ENCODE measurements at places on chromosomes 7 and 10.

DNA sequence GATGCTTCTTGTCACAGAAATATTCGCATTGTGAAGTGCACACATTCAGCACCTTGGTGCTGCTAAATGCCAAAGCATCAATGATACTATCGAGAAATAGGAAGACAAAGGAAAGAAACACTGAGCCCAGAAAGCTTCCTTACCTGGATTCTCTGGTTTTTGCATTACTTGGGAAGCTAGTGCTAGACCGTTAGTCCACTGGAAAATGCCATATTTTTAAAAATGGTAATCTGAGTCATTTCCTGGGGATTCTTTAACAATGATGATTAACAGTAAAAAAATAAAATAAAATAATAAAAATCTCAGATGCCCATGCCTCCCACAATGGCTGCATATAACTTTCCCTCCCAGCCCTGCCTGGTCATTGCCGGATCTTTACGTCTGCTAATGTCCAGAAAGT, 420.1 kb upstream of the MGMT start:
- no peak for DNase-seq

- peak; percentile 53 for DNase-seq
These were observed 131.3 kb downstream of the FAM53B start for GRCh38 chr10:124612611-124613498.

DNA sequence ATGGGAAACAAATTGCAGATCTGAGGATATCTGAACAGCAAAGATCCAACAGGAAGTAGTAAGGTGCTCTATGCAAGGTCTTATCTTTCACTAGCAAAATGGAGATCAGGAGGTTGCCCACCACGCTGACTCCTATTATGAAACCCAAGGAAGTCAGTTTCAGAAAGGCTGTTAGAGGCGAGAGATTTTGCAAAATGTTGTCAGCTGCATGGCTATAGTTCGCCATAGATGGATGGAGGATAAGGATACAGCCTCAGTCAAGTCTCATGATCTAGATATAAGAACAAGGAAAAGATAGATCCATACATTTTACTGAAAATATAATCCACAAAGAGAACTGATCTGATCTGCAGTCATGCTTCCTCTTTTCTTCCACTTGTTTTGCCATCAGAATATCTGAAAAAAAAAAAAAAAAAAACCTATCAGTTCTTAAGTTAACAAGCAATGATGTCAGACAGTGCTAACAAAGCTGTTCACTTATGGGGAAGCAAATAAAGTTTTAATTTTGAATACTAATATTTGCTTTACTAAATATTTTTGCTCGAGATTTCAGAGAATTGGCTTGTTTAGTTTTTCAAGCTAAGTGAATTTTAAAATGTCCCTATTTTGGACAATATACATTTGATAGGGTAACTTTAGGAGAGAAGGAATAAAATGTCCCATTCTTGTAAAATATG, 2.0 kb downstream of the GPR85 start:
- DNase-seq, result peak; percentile 8

DNA sequence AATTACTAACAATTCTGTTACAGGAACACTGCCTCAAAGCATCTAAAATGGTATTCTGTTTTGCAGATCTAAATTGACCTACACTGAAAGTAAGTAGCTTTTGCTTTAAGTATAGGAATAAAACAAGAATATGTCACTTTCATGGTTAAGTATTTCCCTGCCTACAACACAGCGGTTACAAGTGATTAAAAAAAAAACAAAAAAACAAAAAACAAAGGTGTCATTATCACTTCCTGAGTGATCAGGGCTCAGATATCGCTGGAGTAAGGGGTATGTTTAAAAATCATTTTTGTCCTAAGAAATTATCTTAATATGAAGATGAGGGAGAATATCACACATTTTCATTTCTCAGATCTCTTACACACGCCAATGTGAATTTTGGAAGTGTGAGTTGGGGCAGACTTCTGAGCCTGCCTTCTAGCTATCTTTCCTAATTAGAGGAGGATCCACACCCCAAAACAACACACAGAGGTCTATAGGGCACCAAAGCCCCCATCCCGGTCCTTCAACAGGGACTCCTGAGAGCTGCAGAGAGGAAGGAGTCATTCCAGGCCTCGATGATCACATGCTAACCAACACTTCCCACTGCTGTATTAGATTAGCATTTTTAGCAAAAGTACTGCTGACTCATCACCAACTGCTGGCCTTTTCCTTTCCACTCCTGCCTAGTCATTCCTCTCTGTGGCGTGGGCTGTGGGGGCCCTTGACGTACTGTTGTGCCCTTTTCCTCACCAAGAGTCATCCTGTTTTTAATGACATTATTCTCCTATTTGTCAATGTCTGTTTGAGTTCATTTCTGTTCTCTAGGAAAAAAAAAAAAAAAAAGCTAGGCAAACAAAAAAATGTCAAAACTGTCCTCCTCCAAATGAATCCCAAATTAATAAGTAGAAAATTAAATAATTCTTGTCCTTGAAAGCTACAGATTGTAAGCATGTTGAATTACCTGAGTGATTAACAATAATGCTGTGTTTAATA, 31.2 kb downstream of the PRTFDC1 start:
- DNase-seq, result no peak

GRCh38 chr7:138243430-138243829, 167.2 kb downstream of the AKR1D1 start:
- peak; percentile 72 for DNase-seq

GRCh38 chr7:121109145-121109544, 120.6 kb downstream of the CPED1 start:
- no peak for DNase-seq

DNA sequence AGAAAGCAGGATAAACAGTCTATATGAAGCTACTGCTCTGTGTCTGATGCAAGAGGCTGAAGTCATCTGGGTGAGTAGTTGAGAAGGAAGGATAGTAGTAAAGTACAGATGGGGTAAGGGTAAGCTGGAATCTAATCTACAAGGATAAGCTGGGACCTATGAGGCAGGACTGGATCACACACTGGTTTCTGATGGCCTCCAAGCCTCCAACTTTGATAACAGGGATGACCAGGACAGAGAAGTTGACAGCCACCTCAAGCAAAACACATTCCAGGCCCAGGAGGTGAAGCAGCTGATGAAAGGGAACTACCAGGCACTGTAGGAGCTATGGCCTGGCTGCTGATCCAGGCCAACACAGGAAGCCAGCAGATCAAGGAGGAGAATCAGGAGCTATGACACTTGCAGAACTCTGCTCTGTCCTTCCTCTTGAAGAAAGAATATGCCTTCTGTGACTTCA, 278.1 kb upstream of the TMEM229A start:
- DNase-seq, result no peak

GRCh38 chr7:132933072-132933458, 148.8 kb downstream of the CHCHD3 start:
- no peak for DNase-seq

- no peak for DNase-seq
These were observed 2.1 kb downstream of the ZNF394 start for GRCh38 chr7:99497766-99498545.

- no peak for DNase-seq
These were observed 184.2 kb downstream of the FRMD4A start for GRCh38 chr10:14146501-14146900.
